ENCODE measurements at places on chromosomes 12 and 14.

- DNase-seq, result peak; percentile 96
These were observed 16.6 kb downstream of the FBRSL1 start for GRCh38 chr12:132506328-132507160.

DNA sequence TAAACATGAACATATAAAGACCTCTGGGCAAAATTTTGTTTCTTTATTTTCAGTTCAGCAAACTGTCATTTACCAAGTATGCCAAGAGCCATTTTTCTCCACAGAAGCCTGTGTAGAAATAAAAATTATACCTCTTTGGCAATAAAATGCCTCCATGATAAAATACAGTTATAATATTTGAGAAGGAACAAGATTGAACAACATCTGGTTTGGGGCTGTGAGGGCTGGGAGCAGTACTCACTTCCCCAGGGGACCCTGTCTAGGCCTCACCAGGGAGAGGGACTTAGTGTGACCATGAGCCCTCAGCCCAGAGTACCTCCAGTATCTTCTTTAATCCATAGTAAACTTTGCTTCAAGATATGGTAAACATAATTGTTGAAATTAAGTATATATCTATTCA lies 65.1 kb downstream of the DAAM1 start:
- no peak for DNase-seq

DNA sequence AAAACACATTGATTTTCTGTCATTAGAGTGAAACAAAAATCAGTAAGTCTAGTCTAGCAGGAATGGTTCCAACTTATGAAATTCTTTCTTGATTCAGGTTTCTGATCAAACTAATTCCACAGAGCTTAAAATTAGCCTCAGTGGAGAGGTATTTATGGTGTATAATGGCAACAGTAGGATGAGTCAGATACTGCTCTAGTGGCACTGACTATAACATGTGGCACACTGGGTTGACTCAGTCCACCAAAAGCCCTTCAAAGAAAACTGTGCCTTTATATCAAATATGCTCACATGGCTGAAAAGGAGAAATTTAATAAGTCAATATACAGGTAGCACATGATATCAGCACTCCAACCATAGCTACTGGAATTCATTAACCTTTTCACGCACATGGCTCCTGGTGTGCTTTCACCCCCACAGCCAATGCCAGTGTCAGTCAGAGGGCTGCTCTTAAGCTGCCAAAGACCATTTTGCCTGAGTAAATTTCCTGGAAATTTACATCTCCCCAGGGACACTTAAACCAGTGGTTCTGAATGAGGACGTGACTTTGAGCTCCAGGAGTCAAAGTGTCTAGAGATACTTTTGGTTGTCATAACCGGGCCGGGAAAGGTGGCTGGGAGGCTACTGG lies 21.7 kb upstream of the CATSPERB start:
- peak; percentile 13 for DNase-seq

GRCh38 chr14:100546051-100546443 lies 41.2 kb downstream of the BEGAIN start:
- DNase-seq, result no peak
